Fibroblast of pulmonary artery (primary cell): ENCODE measurements at places on chromosomes 3 and 15.
A peak's percentile ranks its signal among the peaks of the same experiment; 100 is the strongest.

- no peak for DNase-seq
Measured at GRCh38 chr3:79204351-79204750, 563.4 kb downstream of the ROBO1 start.

GRCh38 chr3:175312791-175313190 lies 453.7 kb downstream of the NAALADL2 start:
- DNase-seq, result no peak

GRCh38 chr15:29067949-29068348 lies 182.2 kb downstream of the APBA2 start:
- peak; percentile 20 for DNase-seq

DNA sequence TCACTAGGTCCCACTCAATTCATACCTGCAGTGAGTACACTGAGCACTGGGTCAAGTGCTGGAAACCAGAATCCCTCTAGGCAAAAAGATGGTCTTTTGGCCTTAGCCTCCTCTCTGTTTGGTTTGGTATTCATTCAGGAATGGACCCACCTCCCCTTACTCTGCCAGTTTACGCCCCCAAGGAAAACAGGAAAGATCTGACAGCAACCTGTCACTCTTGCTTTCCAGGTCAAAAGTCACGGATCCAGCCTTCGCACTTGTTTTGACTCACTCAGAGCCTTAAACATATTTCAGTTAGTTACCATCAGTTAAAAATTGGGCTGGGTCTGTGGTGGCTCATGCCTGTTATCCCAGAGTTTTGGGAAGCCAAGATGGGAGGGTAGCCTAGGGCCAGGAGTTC lies 68.1 kb downstream of the SYNM start:
- no peak for DNase-seq

GRCh38 chr3:128554100-128554464 lies 61.1 kb upstream of the GATA2 start:
- DNase-seq, result peak; percentile 80

- DNase-seq, result no peak
Measured at GRCh38 chr3:108495717-108496116, 14.7 kb downstream of the MYH15 start.

DNA sequence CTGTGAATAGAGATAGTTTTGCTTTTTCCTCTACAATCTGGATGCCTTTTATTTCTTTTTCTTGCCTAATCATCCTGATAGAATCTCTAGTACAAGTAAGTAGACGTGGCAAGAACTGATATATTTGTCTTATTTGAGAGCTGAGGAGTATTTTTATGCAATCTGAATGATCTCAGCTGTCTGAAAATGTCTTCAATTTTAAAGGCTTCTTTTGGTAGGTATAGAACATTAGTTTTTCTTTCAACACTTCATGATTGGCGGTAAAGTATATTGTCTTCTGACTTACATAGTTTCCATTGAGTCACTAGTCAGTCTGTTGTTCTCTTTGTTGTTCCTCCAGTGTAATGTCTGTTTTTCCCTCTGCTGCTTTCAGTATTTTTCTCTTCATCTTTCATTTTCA lies 31.3 kb downstream of the MGA start:
- peak; percentile 53 for DNase-seq

GRCh38 chr3:13493867-13494441 lies 13.8 kb downstream of the HDAC11 start:
- no peak for DNase-seq

- no peak for DNase-seq
Measured at GRCh38 chr15:59649603-59650002, 7.7 kb downstream of the GTF2A2 start.

- no peak for DNase-seq
Measured at GRCh38 chr3:33006571-33007286, 55.3 kb downstream of the CCR4 start.

DNA sequence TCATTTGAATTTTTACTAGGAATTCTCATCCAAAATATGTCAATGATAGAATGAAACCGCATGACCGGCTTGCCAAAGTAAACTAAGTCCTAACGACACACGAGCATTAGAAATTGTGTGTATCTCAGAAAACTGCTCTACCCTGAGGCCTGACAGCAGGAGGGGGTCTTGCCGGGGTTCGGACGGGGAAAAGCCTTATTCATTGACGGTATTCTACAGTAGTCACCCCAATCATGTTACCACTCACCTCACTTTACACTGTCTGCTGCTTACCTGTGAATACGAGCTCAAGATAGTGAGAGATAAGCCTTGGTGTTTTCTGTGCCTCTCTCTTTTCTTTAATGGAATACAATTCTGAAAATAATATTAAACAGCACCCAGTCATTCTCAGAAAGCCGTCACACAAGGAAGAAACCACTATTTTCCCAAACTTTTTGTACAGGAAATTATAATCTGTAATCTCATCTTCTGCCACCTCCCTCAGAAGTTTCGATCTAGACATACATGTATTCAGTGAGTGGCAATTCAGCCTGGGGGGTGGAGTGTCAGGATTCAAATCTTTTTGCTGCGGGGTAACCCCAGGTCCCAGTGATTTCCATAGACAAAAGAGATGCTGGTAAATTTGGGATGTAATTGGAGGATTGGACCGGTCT lies 492 bp upstream of the FAM43A start:
- no peak for DNase-seq

DNA sequence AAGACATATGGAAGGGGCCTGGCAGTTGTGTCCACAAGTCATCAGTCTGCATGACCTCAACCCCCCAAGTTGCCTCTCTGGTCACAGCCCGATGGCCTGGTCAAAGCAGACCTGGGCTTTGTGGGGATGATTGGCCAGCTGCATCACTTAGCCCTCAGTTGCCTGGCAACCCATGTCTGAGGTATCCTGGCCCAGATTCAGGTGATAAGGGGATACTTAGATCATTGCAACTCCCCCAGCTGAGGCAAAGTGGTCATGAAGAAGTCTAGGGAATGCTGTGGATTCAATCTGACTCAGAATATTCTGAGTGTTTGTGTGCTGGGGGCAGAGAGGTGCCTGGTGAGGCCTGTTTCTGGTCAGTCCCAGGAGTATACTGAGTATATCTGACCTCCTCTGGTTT lies 5.0 kb downstream of the GPR156 start:
- DNase-seq, result no peak

- peak; percentile 52 for DNase-seq
Measured at GRCh38 chr3:171528102-171528501, 67.9 kb upstream of the TNIK start.

DNA sequence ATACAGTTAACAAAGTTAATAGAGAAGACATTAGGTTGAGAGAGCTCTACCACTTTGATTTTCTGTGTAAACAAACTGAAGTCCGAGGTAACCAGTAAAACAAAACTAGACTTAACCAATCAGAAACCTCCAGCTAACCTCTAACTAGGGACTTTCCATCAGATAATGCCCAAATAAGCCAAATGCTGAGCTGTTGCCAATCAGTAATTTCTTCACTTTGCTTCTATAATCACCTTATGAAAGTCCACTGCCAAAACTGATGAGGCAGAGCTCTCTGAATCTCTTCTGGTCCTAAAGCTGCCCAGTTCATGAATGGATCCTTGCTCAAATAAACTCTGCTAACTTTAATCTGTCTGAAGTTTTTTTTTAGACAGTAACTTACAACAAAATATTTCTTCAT lies 448.0 kb upstream of the NECTIN3 start:
- peak; percentile 51 for DNase-seq

DNA sequence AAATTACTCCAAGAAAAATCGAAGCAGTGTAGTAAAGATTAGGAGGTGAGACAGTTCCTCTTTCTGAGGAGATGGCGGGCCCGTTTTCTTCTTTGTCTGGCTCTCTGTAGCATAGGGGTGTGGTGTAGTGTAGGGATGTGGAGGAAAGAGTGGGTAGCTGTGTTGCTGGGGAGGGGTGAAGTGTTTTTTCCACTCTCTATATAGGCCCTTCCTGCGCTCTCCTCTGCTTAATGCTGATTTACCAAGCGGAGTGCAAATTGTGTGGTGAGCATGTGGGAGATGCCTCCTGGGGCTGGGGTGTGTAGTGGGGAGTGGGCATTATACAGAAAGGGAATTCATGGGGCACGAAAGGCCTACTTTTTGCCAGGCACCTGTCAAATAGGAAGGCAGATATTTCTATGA lies 94.9 kb downstream of the ST6GAL1 start:
- DNase-seq, result no peak

DNA sequence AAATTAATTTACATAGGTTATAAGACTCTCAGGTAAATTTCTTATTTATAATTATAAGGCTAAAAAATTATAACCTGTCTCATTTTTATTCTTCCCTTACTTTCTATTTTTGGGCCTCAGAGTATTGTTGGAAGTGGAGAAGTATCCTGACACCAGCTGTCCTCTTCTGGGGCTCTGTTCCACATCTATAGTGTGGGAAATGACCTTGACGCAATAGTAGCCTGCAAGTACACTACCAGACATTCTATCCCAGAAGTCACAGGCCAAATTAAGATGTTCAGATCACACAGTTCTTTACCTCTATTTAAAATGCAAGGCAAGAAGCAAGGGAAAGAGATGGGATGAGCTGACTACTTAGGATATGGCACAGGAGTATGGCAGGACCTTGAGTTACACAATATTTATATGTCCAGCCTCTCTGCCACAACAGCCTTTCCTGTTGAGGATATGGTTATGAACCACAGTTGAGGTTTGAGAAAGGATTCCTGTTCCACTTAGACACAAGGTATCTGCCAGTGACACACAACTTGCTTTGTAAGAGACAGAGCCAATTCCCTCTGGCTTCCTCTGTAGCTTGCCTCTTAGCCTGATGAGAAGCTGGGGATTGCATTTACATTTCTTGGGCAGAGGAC lies 158.0 kb upstream of the IL12A start:
- no peak for DNase-seq

DNA sequence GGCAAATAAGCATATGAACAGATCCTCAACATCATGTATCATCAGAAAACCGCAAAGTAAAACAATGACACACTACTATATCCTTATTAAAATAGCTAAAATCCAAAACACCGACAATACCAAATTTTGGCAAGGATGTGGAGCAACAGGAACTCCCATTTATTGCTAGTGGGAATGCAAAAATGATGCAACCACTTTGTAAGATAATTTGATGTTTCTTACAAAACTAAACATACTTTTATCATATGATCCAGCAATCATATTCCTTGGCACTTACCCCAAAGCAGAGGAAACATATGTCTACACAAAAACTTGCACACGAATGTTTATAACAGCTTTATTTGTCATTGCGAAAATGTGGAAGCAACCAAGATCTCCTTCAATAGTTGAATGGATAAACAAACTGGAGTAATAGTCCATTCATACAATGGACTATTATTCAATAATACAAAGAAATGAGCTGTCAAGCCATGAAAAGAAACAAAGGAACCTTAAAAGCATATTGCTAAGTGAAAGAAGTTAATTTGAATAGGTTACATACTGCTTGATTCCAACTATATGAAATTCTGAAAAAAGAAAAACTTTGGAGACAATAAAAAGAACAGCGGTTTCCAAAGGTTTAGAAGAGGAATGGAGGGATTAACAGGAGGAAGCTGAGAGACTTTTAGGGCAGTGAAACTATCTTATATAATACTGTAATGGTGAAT lies 172.0 kb downstream of the VPS13C start:
- peak; percentile 48 for DNase-seq

GRCh38 chr3:58175437-58176184 lies 35.2 kb downstream of the DNASE1L3 start:
- peak; percentile 53 for DNase-seq

DNA sequence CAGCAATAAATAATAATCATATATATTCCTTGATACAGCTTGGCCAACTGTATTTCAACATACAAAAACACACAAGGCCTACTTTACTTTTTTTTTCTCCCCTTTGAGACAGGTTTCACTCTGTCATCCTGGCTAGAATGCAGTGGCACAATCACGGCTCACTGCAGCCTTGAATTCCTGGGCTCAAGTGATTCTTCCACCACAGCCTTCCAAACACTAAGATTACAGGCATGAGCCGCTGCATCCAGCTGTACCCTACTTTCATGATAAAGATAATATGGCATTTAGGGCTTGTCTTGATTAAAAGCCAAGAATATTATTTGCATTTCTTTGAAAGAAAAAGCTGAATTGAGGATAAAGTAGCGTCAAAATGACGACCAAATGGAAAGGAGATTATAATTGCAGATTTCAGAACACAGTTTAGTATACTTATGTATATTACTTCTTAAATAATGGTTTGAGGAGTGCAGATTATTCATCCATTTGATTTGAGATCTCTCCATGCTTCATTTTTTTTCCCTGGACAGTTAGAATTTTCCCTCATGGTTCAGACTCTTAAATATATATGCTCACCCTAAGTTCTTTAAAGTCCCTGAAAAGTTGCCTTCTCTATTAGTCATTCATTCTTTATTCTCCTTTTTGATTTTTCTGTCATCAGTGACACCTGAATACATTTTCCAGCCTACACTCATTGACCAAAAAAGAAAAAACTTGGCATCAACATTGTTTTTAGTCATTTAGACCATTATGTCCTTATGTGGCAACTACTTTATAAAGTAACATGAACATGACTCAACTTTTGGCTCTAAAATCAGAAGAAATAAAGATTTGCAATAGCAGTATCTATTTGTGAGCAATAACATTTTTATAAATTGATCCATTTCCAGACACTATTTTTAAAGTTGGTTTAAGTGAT lies 48.5 kb upstream of the MLF1 start:
- DNase-seq, result peak; percentile 71

DNA sequence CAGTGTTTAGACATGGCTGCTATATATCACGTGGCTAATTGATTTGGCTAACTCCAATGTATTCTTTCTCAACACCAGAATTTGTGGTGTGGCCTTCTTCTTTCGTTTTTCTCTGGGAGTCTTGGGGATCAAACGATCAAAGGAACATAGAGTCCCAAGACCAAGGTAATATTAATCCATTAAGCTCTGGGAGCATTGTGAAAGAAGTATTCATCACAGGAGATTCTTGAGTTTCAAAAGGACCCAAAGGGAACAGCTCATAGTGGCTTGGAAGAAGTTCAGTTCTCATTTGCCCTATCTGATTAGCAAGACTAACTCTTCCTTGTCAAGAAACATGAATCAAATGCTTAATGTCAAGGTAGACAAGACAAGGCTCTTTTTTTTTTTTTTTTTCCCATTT lies 32.9 kb upstream of the TICRR start:
- no peak for DNase-seq

DNA sequence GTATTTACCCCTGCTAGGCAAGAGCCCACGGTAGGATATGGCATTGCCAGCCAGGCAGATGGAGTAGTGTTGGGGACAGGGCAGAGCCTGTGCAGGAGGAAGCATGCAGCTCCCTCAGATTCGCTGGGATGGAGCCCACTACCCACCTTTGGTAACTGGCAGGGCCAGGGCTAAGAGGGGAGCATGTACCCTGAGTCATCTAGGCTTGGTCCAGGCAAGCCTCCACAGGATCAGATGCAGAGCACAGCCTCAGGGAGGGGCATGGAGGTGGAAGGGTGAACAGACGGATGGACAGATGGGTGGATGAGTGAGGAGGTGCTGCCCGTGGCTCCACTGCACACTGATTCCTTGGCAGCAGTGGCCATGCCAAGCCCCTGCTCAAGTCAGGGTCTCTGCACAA lies 33.0 kb downstream of the IL20RB start:
- no peak for DNase-seq
